Sigmoid colon (tissue), 7 donors: ENCODE measurements at places on chromosomes 2 and 18. TPM values are rescaled to one million over a fixed set of nuclear protein-coding genes. Genes with fewer than 3 reads are reported as not detected.

DNA sequence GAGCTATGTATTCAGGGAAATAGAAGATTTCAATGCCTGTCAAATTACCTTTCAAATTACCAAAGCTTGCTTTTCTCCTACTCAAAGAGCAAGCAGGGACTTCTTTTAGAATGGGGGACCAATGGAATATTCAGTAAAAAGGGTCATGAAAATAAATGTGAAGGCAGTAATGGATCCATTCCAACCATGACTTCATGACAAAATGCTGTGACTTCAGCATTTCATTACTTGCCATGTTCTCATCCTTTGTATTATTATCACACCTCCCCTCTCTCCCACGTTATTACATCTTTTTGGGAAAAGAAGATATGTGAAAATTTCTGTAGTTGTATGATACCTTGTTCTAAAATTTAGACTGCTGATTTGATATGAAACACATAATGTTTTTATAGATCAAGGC lies 864.0 kb upstream of the FSHR start:
- H3K27ac ChIP-seq: no peak overlapping the region
- H3K36me3 ChIP-seq: no peaks in the 10 kb centered on the region
- H3K4me1 ChIP-seq: no peaks in the 10 kb centered on the region
- no peak overlapping the region for H3K4me3 ChIP-seq
- no peak for DNase-seq
- no peaks in the 10 kb centered on the region for H3K27me3 ChIP-seq

The NAT8 gene
- not detected for total RNA-seq

The FAM124B gene
- 0.81 TPM for total RNA-seq

DNA sequence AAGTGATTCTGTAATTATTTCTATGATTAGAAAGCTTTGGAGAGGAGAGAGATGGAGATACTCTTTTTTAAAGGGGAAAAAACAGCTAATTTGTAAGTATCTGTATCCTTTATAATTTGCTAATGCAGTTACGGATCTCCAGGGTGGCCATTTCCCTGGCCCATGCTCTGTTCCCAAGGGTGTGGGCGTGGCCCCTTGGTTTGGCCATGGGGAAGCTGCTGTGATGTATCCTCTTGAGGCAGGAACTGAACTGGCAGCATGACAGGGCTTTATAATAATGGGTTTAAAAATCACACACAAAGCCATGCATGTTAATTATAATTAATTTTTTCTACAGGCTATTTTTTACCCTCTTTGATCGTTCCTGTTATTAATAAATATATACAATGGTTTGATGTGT lies 27.0 kb downstream of the TRAPPC12 start:
- no peak for DNase-seq
- H3K4me3 ChIP-seq: no peak overlapping the region
- H3K4me1 ChIP-seq: no peaks in the 10 kb centered on the region
- H3K36me3 ChIP-seq: peaks cover 20% of the 10 kb centered on the region

GRCh38 chr2:241885291-241885945 lies 15.9 kb downstream of the RTP5 start:
- H3K4me1 ChIP-seq: peaks cover 16% of the 10 kb centered on the region
- no peaks in the 10 kb centered on the region for H3K27me3 ChIP-seq

- H3K4me3 ChIP-seq: no peak overlapping the region
- H3K27me3 ChIP-seq: peaks cover 4% of the 10 kb centered on the region
- H3K36me3 ChIP-seq: no peaks in the 10 kb centered on the region
- no peaks in the 10 kb centered on the region for H3K4me1 ChIP-seq
- DNase-seq: no peak
Observed at GRCh38 chr2:220076734-220077133, 449.3 kb downstream of the SLC4A3 start.

The LAMA1 gene
- 0.66 TPM for total RNA-seq

- H3K4me1 ChIP-seq: peaks cover 7% of the 10 kb centered on the region
- DNase-seq: no peak
Observed at GRCh38 chr18:63042351-63042750, 277.2 kb downstream of the BCL2 start.

DNA sequence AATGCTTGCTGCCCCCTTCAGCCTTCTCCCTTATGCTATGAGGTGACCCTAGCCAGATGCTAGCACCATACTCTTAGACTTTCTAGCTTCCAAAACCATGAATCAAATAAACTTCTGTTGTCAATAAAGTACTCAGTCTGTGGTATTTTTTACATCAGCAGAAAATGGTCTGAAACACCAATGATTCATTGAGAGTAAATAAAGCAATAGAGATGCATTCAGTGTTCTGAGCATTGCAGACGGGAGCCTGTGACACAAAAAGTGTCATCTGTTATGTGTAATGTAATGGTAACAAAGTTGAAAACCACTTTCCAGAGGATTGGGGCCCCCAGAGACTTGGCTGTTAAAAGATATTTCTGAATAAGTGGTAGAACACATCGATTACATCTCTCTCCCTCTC lies 758.0 kb upstream of the NRXN1 start:
- no peak overlapping the region for H3K27ac ChIP-seq
- H3K36me3 ChIP-seq: no peaks in the 10 kb centered on the region
- no peak overlapping the region for H3K4me3 ChIP-seq
- no peak for DNase-seq
- no peaks in the 10 kb centered on the region for H3K4me1 ChIP-seq

- no peak overlapping the region for H3K4me3 ChIP-seq
- no peaks in the 10 kb centered on the region for H3K27me3 ChIP-seq
- H3K4me1 ChIP-seq: no peaks in the 10 kb centered on the region
- DNase-seq: no peak
- H3K27ac ChIP-seq: no peak overlapping the region
Observed at GRCh38 chr2:60341151-60341550, 212.3 kb downstream of the BCL11A start.

The DNAJC5G gene
- total RNA-seq: not detected

- no peak overlapping the region for H3K4me3 ChIP-seq
- DNase-seq: peak; percentile 78
- no peaks in the 10 kb centered on the region for H3K36me3 ChIP-seq
- no peak overlapping the region for H3K27ac ChIP-seq
Observed at GRCh38 chr18:361941-362310, 94.1 kb upstream of the THOC1 start.

The LBX2 gene
- total RNA-seq: not detected

DNA sequence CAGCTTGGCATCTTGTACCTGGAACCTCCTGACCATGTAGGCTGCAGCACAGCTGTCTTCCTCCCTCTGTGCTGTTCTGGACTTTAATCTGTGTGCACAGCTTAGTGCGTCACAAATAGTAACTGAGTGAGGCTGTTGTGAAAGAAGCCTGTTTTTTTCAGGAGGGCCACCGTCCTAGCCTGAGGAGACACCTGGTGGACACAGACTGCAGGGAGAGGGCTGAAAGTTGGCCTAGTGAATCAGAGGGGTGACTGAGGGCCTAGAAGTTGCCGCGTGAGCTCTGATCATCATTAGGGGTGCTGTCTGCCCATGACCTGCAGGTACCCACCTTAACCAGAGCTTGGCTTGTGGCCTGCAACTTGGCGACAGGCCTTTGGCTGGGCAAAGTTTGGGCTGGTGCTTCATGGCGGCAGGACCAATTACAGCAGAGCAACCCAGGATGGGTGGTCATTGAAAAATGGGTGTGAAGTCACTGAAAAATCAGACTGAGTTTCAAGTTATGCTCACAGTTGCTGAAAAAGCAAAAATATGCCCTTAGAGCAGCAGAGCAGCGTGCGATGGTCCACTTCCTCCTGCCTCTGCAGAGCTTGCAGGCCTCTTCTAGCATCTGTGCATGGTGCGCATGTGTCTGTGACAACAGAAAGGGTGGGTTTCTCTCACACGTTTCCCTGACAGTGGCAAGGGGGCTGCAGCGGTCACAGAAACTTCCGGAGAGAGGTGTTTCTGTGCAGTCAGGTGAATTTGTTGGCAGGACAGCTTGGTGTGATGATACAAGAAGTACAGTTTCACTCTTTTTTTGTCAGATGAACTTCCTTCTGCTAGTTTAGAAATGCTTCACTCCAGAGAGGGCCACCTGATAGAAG lies 9.6 kb downstream of the GDF7 start:
- no peaks in the 10 kb centered on the region for H3K36me3 ChIP-seq
- H3K27me3 ChIP-seq: peaks cover 12% of the 10 kb centered on the region
- no peaks in the 10 kb centered on the region for H3K4me1 ChIP-seq
- no peak for DNase-seq

The SERPINB13 gene
- not detected for total RNA-seq

GRCh38 chr18:49708662-49709346 lies 104.5 kb downstream of the ACAA2 start:
- DNase-seq: no peak
- H3K27ac ChIP-seq: no peak overlapping the region
- no peaks in the 10 kb centered on the region for H3K36me3 ChIP-seq
- no peak overlapping the region for H3K4me3 ChIP-seq

- H3K4me1 ChIP-seq: no peaks in the 10 kb centered on the region
- H3K27me3 ChIP-seq: no peaks in the 10 kb centered on the region
- no peak overlapping the region for H3K27ac ChIP-seq
- no peaks in the 10 kb centered on the region for H3K36me3 ChIP-seq
- no peak overlapping the region for H3K4me3 ChIP-seq
- DNase-seq: peak; percentile 42
Observed at GRCh38 chr2:128530025-128530573, 211.4 kb upstream of the HS6ST1 start.

The VWA3B gene
- not detected for total RNA-seq

DNA sequence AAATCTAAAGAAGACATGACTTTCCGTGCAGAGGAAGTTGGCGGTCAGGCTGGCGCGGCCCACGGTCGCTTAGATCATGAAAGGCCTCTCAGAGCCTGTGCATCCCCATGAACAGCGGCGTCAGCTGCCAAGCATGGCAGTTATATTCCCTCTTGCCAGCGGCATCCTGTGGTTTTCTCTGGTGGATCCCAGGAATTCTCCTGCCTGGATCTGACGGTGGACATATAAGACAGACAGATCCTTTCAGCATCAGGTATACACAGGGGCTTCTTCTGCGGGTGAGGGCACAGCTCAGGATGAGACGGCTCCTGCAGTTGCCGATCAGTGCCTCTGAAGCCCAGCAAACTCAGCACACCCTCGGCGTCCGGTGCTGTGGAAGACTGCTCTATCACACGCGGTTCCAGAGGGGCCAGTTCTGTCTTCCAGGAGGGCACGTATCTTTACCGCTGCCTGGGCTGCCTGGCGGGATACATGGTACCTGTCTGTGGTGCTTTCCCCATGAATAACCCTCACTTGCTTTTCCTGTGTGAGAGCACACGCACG lies 157.8 kb downstream of the LDLRAD4 start:
- H3K4me3 ChIP-seq: no peak overlapping the region
- no peaks in the 10 kb centered on the region for H3K27me3 ChIP-seq
- H3K36me3 ChIP-seq: no peaks in the 10 kb centered on the region
